SK-N-DZ (cell line): ENCODE measurements at places on chromosomes 4 and X.

GRCh38 chrX:33183361-33183760 lies 28.0 kb downstream of the DMD start:
- DNase-seq, result peak; percentile 45

DNA sequence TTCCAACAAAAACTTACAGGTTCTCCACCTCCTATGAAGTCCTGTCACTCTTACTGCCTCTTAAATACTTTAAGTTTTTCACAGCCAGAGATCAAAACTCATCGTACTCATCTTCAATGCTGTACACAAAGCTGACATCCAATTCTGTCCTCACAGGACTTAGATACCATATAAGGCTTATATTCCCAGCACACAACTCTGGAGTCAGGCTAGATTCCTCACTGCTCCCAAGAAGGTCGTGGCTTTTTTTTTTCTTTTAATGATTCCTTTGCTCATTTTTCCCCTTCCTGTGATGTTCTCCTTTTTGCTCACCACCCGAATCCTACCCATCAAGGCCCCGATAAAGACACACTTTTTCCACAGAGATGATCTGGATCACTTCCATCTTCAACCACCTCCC lies 914 bp downstream of the TRAPPC2 start:
- DNase-seq, result no peak

GRCh38 chrX:38805432-38806389 lies 4.5 kb downstream of the MID1IP1 start:
- peak; percentile 17 for DNase-seq

- no peak for DNase-seq
Measured at GRCh38 chr4:165094873-165095272, 17.8 kb downstream of the TMEM192 start.

GRCh38 chr4:6747294-6748051 lies 31.5 kb downstream of the BLOC1S4 start:
- no peak for DNase-seq

GRCh38 chrX:40260146-40260747 lies 162.5 kb upstream of the BCOR start:
- DNase-seq, result no peak
